CD8-positive, alpha-beta T cell (primary cell): ENCODE measurements at places on chromosomes 7 and 10.

DNA sequence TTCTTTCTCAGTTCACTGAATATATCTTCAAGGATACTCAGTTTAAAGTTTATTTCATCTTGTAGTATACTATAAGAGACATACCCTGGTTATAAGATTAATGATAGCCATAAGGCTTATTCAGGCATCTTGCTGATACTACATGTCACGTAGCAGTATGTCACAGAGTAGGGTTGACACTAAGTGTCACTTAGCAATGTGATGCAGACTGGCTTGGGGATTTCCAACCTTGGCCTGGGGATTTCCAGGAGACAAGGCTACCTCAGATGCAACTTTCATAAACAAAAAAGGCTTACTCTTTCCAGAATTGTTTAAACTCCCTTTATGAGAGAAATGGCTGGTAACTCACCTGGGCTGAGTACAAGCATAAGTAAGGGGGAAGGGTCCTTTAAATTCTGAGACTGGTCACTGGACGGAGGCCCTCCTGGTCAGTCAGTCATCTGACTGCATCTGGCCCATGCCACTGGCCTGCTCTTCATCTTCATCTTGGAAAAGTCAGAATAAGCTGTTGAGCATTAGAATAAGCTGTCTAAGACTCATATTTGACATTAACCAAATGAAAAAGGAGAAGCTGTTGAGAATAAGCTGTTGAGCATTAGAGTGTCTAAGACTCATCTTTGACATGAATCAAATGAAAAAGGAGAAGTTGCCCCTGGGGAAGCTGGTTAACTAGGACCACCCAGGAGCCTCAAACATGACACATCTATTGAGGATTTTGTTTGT lies 9.5 kb downstream of the SLC13A1 start:
- no peak for DNase-seq

DNA sequence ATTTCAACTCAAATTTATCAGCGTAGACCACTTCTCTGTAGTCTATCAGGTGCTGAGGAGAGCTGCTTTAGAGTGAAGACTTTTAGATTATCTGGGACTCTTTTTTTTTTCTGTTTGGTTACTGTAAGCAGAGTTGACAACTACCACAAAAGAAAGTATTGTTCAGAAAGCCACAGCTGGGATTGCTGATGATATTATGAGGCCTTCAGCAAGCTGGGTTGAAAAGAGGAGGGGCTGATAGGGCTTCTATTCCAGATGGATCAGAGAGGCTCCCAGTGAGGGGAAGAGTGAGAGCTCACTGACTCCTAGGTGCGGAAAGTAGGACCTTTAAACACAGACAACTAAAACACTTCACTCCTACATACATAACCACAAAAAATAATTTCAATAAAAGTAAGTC lies 188.5 kb upstream of the FERD3L start:
- no peak for DNase-seq

- DNase-seq = no peak
Observed at GRCh38 chr7:34277803-34278199, 372.5 kb downstream of the BMPER start.

DNA sequence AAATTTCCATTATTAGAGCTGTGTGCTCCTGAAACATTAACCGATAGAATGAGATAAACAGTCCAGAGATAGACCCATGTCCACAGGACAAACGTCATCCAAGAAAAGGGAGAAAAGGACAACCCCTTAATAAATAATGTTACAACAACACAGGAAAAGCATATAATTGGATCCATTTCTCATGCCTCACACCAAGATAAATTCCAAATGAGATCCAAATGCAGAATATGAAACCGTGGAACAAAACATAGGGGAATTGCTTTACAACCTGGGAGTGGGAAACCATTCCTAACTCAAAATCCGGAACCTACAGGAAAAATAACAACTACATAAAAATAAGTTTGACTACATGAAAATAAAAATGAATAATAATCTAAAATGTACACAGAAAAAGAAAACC lies 22.4 kb upstream of the NEBL start:
- no peak for DNase-seq

- no peak for DNase-seq
Observed at GRCh38 chr10:80090121-80090520, 11.7 kb downstream of the TMEM254 start.

- DNase-seq = no peak
Observed at GRCh38 chr7:1022801-1023465, 21.4 kb upstream of the GPR146 start.

DNA sequence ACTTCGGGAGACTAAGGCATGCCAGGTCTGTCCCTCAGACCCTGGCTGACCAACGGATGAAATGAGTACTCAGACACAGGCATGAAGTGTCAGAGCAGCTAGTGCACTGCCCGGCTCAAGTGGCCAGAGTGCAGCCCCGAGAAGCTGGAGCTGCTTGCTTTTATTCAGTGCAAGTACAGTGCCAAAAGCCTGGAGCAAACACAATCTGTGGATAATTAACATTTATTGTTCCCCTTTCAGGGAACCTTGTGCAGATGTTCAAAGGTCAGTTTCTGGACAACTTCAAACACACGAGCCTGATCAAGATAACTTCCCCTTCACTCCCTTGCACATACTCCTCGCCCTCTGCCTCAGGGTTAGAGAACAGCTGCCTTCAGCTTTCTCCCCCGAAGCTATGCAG lies 7.9 kb upstream of the ATE1 start:
- no peak for DNase-seq

DNA sequence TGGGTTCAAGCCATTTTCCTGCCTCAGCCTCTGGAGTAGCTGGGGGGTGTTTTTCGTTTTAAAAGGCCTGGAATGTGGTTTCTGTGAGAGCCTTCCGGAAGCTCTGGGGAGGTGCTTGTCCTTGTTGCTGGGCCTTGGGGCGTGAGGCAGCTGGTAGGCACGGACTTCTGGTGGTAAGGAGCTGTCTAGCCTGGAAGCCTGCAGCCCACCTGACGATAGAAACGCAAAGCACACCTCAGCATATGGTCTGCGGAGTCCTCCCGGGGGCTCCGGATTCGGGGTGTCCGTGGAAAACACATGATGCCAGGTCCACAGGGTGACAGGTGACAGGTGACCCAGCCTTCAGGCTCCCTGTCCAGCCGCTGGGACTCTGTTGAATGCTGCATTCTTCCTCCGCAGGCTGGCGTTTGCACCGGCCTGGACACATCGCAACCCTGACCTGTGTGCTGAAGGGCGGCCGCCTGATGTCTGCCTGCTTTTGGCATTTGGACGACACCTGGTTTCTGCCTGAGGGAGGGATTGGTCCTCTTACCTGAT lies 37.3 kb downstream of the INPP5A start:
- DNase-seq = no peak

- DNase-seq = no peak
Observed at GRCh38 chr7:79050603-79051002, 402.9 kb downstream of the MAGI2 start.

- no peak for DNase-seq
Observed at GRCh38 chr10:21702633-21703111, 168.6 kb downstream of the MLLT10 start.

DNA sequence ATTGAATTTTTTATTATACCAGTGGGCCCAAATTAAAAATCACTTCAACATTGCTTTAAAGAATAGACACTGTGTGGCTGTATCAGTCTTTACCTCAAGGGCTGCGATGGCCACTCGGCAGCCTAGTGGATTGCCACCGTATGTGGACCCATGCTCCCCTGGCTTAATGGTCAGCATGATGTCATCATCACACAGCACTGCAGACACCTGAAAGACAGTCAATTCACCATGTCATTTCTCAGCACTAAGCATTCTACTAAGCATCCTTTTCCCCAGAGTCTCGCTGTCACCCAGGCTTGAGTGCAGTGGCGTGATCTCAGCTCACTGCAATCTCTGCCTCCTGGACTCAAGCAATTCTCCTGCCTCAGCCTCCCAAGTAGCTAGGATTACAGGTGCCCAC lies 17.1 kb downstream of the OAT start:
- no peak for DNase-seq

GRCh38 chr10:31319602-31320549 lies 860 bp downstream of the ZEB1 start:
- DNase-seq = peak; percentile 47

- no peak for DNase-seq
Observed at GRCh38 chr10:34124522-34125035, 690.5 kb downstream of the PARD3 start.

- no peak for DNase-seq
Observed at GRCh38 chr10:44659320-44659719, 251.8 kb upstream of the TMEM72 start.

DNA sequence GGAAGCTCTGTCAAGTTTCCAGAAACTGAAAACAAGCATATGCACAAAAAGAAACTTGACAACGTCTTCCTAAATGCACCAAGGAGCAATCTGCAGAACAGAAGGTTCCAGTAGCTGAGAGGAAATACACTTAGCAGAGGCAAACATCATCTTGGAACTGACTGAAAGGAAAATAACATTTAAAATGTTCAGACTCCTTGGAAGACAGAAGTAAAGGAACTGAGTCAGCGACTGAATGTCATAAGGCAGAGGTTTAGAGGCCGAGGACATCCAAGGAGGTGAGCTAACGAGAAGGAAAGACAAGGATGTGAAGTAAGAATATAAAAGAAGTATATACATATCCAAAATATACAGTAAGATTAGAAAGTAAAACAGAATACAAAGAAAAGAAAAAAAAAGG lies 24.1 kb downstream of the SEMA3D start:
- no peak for DNase-seq

DNA sequence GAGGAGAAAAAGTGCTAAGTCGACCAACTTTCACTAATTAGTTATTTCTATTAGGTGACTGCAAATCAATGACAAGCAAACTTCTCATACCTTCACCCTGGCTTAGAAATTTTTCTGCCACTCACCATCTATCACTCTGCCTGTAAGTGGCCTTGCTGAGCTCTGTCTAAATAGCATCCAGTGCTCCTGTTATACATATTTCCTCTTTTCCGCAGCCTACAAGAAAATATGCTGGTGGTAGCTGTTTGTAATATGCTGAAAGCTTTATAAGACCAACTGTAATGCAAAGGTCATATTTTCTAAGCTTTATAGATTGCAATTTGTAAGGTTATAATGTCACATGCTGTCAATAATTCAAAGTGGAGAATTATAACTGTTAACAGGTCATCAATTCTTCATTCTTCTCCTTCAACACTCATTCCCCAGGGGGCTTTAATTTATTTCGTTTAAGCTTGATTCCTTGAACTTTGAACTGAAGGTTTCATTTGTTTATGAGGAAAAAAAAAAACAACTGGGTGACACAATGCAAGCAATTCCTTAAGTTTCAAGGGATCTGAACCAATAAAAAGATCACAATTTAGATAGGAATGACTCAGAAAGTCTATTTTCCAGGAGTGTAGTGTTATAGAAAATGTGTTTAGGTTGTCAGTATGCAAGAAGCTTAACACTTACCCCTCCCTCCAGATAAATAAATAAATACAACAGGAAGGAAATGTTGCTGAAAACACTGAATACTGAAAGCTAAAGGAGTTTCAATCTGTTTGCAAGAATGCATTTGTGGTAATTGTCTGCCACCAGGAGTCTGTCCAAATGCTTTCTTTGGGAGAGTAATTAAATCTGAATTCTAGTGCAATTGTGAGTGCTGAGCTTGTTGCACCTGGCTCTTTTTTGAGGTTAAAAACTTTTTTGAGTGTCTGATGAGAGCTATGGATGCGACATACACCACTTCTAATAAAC lies 183.7 kb downstream of the SORCS1 start:
- DNase-seq = no peak

DNA sequence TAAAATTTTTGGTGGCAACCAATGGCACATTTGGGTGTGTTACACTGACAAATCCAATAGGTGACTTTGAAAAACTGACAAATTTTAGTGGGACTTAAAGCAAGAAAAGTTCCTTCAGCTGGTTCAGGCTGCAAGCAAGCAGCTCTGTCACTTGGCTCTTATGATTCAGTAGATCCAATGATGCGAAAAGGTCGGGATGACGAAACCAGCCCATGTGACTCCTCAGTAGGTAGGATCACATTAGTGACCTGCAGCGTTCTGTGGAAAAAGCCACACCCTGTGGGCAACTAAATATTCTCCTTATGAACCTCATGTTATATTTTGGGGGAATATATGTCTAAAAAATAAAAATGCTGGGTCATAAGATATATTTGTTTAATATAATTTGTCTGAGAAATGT lies 13.3 kb upstream of the TSGA13 start:
- DNase-seq = no peak

DNA sequence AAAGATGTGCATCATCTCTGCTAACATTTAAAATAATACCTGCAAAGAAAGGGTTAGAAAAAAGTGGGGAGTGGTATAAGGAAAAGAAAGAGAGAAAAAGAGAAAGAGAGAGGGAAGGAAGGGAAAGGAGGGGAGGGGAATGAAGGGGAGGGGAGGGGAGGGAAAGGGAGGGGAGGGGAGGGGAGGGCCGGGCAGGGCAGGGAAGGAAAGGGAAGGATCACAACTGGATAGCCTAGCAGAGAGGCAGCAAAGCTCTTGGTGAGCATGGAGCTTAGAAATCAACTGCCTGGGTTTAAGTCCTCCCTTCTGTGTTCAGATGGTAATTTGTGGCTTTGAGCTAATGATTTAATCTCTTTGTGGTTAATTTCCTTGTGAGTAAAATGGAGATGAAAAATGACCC lies 5.4 kb upstream of the FAM237B start:
- no peak for DNase-seq
